Activated CD8-positive, alpha-beta memory T cell treated with anti-CD3 and anti-CD28 coated beads, Interleukin-2, amount 50 U/mL, for 4 hours (primary cell): ENCODE measurements at places on chromosomes 1 and 21.

- no peak for DNase-seq
Measured at GRCh38 chr1:165856606-165857005, 29.2 kb downstream of the UCK2 start.

DNA sequence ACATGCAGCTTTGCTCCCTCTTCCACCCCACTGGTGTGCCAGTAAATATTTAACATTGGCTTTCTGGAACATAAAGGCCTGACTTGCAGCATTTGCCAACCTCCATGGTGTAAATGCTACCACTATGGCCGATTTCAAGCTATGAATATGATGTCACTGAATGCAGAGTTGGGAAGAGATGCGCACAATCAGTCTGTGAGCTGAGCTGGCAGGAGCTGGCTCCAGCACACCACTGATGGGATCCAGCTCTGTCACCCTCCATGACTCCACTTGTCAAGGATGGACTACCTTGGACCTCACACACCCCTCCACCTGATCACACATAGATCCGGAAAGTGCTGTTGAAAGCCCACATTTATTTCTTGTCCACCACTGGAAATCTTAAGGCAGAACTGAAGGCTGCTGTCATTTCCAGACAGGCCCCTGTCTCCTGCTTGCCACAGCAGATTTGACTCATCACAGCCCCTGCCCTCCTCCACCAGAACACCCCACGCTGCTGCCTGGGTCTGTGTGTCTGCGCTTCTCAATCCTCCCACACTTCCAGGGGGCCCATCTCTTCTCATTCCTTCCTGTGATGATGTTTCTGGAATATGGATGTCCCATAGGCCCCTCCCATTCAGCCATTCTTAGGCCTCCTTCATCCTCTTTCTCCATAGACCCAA lies 82.2 kb upstream of the BCAR3 start:
- DNase-seq, result no peak

DNA sequence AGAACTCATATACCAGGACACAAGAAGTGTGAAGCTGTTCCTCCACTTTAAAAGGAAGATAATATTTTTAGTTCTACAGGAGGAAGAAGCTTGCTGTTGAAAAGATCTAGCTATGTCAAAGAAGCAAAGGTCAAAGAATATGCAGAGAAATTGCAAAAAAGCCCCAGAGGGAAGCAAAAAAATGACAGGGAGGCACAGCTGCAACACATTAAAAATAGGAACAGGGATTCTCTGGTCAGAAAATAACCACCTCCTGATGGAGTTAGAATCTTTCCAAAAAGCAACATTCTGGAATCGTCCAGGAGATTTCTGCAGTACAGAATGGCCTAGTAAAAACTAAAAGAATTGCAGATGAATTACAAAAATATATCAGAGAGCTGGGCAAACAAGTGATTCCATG lies 238.9 kb upstream of the PRMT6 start:
- no peak for DNase-seq

DNA sequence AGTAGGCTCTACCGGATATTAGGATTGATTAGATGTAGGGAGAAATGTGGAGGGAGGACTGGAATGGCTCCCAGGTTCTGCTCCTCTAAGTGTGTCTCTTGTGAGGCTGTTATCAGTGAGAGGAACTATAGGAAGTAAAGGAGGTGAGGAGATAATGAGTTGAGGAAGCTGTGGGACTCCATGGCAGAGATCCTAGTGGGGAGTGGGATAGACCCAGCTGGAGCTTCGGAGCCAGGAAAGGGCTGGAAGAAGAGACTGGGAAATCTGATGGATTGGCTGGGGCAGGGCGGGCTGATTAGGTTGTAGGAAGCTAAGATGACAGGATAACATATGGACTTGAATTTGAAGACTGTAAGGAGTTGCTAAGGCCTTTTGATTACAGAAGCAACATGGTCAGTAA lies 14.8 kb upstream of the BCL9 start:
- no peak for DNase-seq

DNA sequence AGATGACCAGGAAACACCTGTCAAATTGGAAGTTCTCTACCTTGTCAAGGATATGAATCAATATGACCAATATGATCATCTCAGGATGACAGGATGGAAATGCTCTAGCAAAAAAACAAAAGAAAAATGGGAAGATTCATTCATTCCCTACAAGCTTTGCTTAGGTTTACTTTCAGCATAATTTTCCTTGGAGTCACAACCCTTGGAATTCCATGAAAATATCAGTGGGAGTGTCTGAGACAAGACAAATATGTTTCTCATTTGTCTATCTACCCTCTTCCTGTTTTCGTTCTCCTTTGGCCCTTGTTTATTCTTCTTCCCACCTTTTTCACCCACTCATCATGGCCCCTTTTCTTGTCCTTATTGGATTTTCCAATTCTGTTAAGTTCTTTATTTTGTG lies 50.6 kb downstream of the COLGALT2 start:
- no peak for DNase-seq

GRCh38 chr1:153688736-153689328 lies 10.3 kb downstream of the NPR1 start:
- no peak for DNase-seq
